Fibroblast of upper back skin (primary cell): ENCODE measurements at places on chromosomes 16 and 17.

DNA sequence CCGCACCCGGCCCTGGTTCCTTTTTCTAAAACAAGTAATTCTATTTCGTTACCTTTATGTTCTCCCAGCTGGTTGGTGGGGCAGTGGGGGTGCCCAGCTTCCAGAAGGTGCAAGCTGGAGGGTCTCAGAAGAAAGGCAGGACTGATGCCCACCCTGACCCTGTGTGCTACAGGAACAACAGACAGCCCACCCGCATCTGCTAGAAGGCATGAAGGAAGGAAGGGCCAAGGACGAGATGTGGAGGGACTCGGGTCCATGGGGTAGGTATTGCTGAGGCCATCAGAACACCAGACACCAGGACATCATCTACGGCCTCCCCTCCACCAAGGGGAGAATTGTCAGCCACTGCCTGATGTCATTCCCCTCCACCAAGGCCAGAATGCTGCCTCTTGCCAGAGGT lies 6.4 kb upstream of the CYTH1 start:
- no peak for DNase-seq

DNA sequence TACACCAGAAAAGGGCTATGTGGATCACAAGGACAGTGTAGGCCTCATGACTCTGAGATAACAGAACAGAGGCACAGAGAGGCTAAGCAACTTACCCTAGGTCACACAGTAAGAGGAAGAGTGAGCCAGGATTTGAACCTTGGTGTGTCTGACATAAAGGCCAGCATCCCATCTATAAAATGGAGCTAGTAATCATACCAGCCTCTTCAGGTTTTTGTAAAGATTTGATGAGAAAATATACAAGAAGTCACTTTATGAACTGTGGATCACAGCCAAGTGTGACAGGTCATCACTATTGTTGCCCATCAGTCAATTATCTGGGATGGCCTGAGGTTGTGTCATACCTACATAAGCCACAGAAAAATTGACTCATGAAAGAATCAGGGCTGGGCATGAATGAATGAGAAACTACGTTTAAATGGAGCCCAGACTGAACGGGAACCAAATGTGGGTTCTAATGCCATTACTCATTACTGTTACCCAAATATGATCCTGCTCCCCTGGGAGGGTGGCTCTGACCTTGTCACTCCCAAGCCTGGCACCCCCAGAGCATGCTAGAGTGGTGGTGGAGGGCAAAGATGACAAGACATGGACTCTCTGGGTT lies 21.0 kb downstream of the FBXO39 start:
- DNase-seq = peak; percentile 16

GRCh38 chr16:79309606-79310005 lies 290.9 kb downstream of the MAF start:
- no peak for DNase-seq

DNA sequence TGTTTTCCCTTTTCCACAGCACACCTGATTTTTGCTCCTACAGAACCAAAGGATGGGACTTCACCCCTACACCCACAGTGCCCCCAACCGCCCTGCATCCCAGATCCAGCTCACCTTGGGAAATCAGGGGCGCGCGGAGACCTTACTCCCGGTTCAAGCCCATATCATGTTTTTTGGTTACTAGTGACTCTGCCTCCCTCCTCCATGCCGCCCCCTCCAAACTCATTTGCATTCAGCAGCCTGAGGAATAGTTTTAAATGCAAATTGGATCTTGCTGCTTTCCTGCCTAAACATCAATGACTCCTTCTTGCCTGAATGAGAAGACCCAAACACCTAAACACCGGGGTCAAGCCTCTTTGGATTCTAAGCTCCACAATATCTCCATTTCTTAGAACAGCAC lies 331.8 kb downstream of the TMEM114 start:
- no peak for DNase-seq

- no peak for DNase-seq
These were observed 6.7 kb downstream of the PITPNA start for GRCh38 chr17:1555651-1556471.

DNA sequence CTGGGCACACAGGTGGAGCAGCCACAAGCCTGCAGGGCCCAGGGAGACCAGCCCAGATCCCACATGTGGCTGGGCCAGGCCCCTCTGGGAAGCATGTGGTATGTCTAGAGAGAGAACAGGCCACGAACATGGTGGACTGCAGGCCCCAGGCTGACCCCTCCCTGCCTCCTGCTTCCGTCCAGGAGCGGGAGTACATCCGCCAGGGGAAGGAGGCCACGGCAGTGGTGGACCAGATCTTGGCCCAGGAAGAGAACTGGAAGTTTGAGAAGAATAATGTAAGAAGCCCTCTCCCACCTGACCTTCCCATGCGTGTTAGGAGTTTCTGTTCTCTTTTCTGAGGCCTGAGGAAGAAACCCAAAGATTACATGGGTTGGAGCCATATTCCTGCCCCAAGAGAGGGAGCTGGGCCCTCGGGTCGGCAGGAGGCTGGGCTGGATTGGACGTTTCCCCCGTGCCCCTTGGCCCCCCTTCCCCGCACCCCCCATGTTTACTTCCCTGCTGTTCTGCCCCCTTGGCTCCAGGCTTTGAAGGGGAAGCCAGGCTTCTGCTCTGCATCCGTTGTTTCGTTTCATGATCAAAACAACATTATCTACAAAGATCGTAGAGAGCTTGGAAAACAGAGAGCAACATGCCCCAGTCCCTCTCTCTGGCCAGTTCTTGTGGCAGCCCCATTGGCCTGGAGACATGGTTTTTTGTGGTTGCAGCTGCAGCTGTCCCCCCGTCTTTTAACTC lies 5.7 kb upstream of the TCAP start:
- no peak for DNase-seq

- DNase-seq = no peak
These were observed 20.1 kb upstream of the CYLD start for GRCh38 chr16:50721549-50722404.

DNA sequence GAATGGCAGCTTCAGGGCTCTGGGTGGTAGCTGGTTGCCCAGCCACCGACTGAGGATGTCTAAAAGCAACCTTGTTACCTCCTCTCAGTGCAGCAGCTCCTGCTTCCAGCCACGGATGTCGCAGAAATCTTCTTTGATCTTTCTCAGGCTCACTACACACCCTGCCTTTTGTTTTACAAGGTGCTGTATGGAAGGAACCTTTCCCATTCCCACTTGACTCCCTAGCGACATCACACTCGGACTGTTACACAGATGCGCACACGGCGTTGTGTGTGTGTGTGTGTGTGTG lies 135.8 kb upstream of the CPHXL start:
- DNase-seq = no peak

GRCh38 chr16:60204181-60204580 lies 1470.1 kb upstream of the GOT2 start:
- peak; percentile 61 for DNase-seq

- DNase-seq = no peak
These were observed 3.8 kb downstream of the TNRC6C start for GRCh38 chr17:77962348-77962747.

DNA sequence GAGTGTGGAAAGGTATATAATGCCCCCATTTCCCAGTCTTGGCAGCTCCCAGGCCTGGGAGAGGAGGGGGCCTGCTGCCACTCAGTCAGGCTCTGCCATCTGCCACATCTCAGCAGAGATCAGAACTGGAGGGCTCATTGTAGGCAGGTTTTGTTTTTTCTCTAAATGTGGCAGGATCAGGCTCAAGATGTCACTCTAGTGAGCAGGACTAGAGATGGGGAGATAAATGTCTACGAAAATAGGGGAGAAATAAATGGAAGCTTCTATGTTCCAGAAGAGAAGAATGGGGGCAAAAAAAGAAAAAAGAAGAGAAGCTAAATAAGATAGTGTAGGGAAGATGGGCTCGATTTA lies 13.9 kb downstream of the NXPH3 start:
- DNase-seq = no peak

DNA sequence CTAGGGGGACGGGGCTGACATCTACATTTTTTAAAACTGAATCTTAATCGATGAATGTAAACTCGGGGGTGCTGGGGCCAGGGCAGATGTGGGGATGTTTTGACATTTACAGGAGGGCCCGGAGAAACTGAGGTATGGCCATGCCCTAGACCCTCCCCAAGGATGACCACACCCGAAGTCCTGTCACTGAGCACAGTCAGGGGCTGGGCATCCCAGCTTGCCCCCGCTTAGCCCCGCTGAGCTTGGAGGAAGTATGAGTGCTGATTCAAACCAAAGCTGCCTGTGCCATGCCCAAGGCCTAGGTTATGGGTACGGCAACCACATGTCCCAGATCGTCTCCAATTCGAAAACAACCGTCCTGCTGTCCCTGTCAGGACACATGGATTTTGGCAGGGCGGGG lies 21.4 kb downstream of the ADAM11 start:
- DNase-seq = no peak

GRCh38 chr17:56142781-56143180 lies 10.5 kb upstream of the ANKFN1 start:
- peak; percentile 11 for DNase-seq

GRCh38 chr16:54128629-54129234 lies 157.9 kb downstream of the IRX3 start:
- DNase-seq = no peak

GRCh38 chr17:29734640-29735039 lies 111.9 kb upstream of the CORO6 start:
- DNase-seq = peak; percentile 25

DNA sequence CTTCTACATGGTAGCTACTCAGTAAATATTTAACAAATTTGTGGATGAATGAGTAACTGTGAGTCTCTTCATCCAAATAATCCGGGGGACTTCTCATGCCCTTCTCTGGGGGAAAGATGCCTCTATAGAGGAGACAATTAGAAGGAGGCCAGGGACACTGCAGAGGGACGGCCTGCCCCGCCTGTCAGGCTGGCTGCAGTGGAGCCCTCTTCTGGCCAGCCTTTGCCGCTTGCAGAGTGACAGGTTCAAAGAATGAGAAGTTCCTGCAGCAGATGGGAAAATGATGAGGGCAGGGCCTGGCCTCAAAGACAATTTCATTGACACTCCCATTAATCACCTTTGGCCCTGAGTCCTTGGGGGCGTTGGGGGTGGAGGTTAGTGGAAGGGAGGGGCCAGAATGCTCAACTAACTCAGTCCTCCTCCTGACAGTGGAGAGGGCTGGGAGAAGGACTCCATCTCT lies 339.0 kb downstream of the MAF start:
- no peak for DNase-seq

DNA sequence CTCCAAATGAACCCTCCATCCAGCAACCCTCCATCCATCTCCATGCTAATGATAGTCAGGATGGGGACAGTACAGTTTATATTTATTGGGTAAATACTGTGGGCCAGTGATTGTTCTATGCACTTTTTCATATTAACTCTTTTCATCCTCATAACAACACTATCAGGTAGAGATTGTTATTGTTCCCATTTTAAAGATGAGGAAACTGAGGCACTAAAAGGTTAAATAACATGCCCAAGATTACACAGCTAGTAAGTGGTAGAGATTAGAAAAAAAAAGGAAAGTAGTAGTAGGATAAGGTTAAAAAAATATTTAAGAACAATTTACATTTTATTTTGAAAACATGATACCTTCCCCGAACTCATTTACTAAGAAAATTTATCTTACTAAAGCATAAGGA lies 21.9 kb upstream of the SUPT4H1 start:
- no peak for DNase-seq

- peak; percentile 68 for DNase-seq
These were observed 324.2 kb downstream of the PMP22 start for GRCh38 chr17:14940938-14941265.

- DNase-seq = no peak
These were observed 2.6 kb upstream of the HPR start for GRCh38 chr16:72060405-72060804.

- peak; percentile 10 for DNase-seq
These were observed 23.3 kb downstream of the PHF12 start for GRCh38 chr17:28928061-28928460.

GRCh38 chr17:48121923-48122664 lies 14.5 kb downstream of the SNX11 start:
- DNase-seq = no peak

GRCh38 chr16:50302472-50303005 lies 36.2 kb downstream of the ADCY7 start:
- DNase-seq = no peak

- DNase-seq = peak; percentile 66
These were observed 5.2 kb upstream of the OR1F1 start for GRCh38 chr16:3182608-3183444.

DNA sequence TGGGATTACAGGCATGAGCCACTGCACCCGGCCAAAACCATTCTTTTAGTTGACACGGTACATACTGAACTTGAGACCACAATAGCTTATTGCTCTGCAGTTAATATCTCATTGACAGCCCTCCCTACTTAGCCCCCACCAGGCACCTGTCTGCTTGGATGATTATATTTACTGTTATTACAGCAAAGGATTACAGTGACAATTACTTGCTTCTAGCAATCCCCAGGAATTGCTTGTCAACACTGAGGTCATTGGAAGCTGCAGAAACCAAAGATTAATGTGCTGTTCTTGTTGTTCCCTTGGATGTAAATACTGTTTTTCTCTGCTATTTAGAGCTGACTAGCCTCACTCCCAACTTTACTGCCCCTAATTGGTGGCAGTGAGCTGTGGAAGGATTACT lies 211.2 kb downstream of the LGALS9B start:
- no peak for DNase-seq

GRCh38 chr16:65524997-65525396 lies 403.1 kb upstream of the CDH11 start:
- peak; percentile 97 for DNase-seq

- DNase-seq = no peak
These were observed 18.0 kb downstream of the ZNF276 start for GRCh38 chr16:89739383-89739782.

- DNase-seq = no peak
These were observed 31.4 kb upstream of the TBX2 start for GRCh38 chr17:61368049-61368831.

DNA sequence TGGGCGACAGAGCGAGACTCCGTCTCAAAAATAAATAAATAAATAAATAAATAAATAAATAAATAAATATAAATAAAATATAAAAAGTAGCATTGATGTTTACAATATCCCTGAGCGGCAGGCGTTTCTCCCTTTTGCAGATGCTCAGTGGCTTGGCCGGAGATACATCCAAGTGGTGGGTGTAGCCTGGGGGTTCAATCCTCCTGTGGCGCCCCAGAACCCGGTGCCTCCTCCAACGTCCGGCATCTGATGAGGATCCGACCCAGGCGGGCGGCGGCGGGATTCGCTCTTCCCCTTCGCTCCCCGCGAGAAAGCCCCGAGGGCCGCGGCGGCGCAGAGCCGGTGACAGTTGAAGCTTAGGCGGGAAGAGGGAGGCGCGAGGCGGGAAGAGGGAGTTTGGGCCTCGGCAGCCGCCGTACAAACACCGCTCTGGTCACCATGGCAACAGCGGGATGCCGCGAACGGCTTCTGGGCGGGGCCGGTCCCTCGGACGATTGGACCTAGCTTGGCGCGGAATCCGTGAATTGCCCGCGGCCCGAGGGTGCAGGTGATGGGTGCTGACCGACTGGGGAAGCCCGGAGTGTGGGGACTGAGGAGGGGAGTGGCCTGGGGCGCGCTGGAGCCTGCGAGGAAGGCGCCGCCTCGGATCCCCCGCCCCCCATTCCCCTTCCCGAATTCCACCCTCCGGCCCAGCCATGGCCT lies 12.7 kb upstream of the ALDOA start:
- peak; percentile 90 for DNase-seq

GRCh38 chr17:30225919-30226553 lies 9.5 kb downstream of the SLC6A4 start:
- DNase-seq = no peak

GRCh38 chr17:45003877-45004276 lies 35.8 kb upstream of the C1QL1 start:
- no peak for DNase-seq

GRCh38 chr17:43134774-43135453 lies 9.8 kb upstream of the BRCA1 start:
- no peak for DNase-seq

- DNase-seq = no peak
These were observed 20.5 kb downstream of the PRKCB start for GRCh38 chr16:23856251-23856709.

- no peak for DNase-seq
These were observed 16.3 kb downstream of the PIPOX start for GRCh38 chr17:29059281-29059680.
